Vein endothelial cell (primary cell): ENCODE measurements at places on chromosomes 6 and 20. TPM values are rescaled to one million over a fixed set of nuclear protein-coding genes. Genes with fewer than 3 reads are reported as not detected.

The MCHR2 gene
- not detected in 2 replicates for total RNA-seq

The MTCH1 gene
- 275 and 301 TPM in 2 replicates for total RNA-seq

The MOXD1 gene
- 0.29 TPM in 1 of 2 replicates, not detected in the other for total RNA-seq

The SAMHD1 gene
- 22.2 and 36.2 TPM in 2 replicates for total RNA-seq

The TEAD3 gene
- 0.19 and 0.33 TPM in 2 replicates for total RNA-seq

The LY6G6D gene
- total RNA-seq, result not detected in 2 replicates

The NFKBIE gene
- 25.5 and 30.8 TPM in 2 replicates for total RNA-seq

The CDH22 gene
- not detected in 2 replicates for total RNA-seq

The PPIL6 gene
- total RNA-seq, result 0.33 and 0.57 TPM in 2 replicates

The TOX2 gene
- 3.9 and 4.2 TPM in 2 replicates for total RNA-seq

The TBXT gene
- total RNA-seq, result not detected in 2 replicates

The LAMP5 gene
- total RNA-seq, result 0.98 and 1.1 TPM in 2 replicates

The MYH7B gene
- not detected in 2 replicates for total RNA-seq

The SLC17A2 gene
- not detected in 2 replicates for total RNA-seq

The SEMG1 gene
- total RNA-seq, result not detected in 2 replicates

The PGC gene
- total RNA-seq, result not detected in 2 replicates

The TMEM217 gene
- total RNA-seq, result 15.4 and 19.7 TPM in 2 replicates

The KIFC1 gene
- 20.3 and 33.6 TPM in 2 replicates for total RNA-seq

The CFB gene
- total RNA-seq, result 0.98 and 1.2 TPM in 2 replicates

The GLYATL3 gene
- not detected in 2 replicates for total RNA-seq

The SPATS1 gene
- not detected in 2 replicates for total RNA-seq

The GABRR1 gene
- total RNA-seq, result 0.10 TPM in 1 of 2 replicates, not detected in the other

The MYCT1 gene
- 143 and 181 TPM in 2 replicates for total RNA-seq

The BANF2 gene
- total RNA-seq, result not detected in 2 replicates

The WDR46 gene
- total RNA-seq, result 78.6 and 99.3 TPM in 2 replicates
